ENCODE measurements at places on chromosomes 2 and 18.

GRCh38 chr2:41990688-41991087, 57.1 kb upstream of the PKDCC start:
- peak; percentile 73 for DNase-seq

- no peak for DNase-seq
Measured at GRCh38 chr2:218863021-218863520, 3.5 kb downstream of the WNT6 start.

DNA sequence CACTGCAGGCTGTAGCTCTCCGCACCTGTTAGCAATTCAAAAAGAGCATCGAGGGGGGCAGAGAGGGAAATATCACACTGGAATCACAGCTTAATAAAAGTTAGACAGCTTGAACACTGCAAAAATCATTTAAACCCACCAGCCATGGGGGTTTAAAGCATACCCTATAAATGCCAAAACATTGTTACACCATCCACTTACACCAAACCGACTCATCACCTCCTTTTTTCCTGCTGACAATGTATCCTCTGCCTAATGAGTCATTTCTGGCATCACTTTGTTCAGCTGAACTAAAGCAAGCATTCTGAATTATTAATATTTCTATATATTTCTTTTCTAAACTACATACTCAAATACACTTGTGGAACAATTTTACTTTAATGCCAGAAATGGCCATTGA, 21.6 kb downstream of the MC4R start:
- no peak for DNase-seq

GRCh38 chr2:218282173-218282991, 9.9 kb downstream of the TMBIM1 start:
- no peak for DNase-seq

- no peak for DNase-seq
Measured at GRCh38 chr2:94923196-94923595, 52.0 kb downstream of the TEKT4 start.

GRCh38 chr18:3663870-3664512, 214.0 kb downstream of the TGIF1 start:
- DNase-seq = no peak

DNA sequence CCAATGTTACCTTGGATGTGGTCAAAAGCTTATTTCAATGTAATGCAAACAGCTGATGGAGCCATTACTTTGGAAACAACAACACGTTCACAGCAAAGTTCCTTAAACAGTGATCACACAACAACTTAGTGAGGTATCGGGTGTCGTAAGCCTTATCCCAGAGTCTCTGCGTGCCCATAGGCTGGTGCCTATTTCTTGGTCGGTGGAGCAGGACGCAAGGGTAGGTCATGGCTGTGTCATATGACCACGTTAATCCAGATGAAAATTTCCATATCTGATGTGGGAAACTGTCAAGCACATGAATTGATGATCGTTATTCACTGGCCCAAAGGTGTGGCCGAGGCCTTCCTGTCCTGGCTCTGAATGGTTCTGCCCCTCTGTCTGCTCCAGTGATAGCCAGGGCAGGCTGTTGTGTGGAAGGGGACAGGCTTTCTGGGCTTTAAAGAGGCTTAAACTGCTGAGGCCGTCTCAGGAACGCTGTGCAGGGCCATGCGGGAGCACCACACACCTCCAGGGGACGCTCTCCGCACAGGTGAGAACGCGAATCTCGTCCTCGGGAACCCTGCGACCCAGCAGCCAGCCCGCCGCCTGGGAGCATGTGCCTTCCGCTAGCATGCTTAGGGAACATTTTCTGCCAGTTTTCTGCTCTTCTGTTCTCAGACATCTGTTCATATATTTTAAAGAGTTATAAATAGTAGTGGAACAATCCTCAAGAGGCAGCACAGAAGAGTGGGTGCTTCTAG, 90.6 kb downstream of the KCTD1 start:
- peak; percentile 54 for DNase-seq

DNA sequence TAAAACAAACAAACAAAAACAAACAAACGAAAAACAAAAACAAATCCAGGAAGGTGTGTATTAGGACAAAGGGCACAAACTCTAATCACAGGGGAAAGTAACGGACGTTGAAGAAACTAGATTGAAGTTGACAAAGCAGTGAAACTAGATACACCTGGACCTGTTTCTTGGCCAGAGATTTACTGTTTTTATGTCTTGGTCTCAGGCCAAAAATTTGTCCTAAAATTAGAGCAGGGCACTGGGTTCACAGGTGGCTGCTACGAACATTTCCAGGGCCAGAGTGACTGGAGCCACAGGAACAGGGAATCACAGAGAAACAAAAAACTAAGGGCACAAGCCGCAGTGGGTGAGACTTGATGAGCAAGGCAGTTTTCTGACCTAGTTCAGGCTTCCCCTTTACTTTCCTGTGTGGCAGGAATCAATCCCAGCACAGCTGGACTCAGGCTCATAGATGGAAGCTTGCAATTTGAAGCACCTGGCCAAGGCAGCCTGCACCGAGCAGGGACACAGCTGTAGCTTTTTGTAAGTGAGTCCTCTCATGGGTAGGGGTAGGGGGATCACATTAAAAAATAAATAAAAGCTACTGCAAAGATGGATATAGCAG, 329.4 kb downstream of the DLGAP1 start:
- no peak for DNase-seq

- peak; percentile 71 for DNase-seq
Measured at GRCh38 chr18:56789004-56789888, 138.1 kb downstream of the WDR7 start.

DNA sequence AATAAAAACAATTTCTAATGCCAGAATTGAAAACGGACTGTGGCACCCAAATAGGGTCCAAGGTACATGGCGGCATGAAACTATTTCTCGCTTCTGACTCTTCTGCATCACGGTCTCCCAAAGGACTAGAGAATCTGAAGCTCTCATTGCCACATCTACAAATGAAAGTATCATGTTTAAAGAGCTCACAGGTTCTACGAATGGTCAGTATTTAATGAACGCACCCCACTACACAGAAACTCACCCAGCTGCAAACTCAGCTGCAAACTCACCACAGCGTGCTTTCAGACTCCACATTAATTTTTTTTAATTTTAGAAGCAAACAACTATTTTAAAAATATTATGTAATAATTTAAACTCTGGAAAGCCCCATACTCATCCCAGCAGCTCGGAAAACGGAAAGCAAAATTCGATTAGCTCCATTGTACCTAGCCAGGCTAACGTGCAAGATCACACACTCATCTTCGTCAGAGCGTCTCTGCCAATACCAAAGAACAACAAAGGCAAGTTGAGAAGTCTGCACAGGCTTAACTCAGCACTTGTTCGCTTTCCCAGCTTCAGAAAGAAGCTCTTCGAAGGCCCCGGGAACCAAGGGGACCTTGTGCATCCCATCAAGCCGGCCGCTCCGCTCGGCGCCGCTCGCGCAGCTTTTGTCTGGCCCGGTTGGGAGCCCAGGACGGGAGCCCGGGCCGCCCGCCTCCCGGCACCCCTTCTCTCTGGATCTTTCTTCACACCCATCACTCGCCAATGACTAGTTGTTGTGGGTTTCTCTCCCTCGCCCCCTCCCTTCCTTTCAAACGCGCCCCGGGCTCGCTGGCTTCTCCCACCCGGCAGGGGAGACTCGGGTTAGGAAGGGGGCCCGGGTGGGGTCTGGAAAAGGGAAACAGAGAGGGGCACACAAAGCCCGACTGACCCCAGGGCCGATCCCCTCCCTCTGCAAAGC, 785 bp downstream of the CLASP1 start:
- peak; percentile 58 for DNase-seq

- DNase-seq = no peak
Measured at GRCh38 chr2:219261024-219261855, 7.5 kb upstream of the TUBA4A start.

- no peak for DNase-seq
Measured at GRCh38 chr2:43161650-43162510, 64.5 kb downstream of the ZFP36L2 start.

GRCh38 chr2:88451811-88452564, 505 bp downstream of the FOXI3 start:
- no peak for DNase-seq

- peak; percentile 50 for DNase-seq
Measured at GRCh38 chr18:68181956-68182355, 533.0 kb downstream of the TMX3 start.
